ENCODE measurements at places on chromosomes 2 and 18. TPM values are rescaled to one million over a fixed set of nuclear protein-coding genes. Genes with fewer than 3 reads are reported as not detected.

DNA sequence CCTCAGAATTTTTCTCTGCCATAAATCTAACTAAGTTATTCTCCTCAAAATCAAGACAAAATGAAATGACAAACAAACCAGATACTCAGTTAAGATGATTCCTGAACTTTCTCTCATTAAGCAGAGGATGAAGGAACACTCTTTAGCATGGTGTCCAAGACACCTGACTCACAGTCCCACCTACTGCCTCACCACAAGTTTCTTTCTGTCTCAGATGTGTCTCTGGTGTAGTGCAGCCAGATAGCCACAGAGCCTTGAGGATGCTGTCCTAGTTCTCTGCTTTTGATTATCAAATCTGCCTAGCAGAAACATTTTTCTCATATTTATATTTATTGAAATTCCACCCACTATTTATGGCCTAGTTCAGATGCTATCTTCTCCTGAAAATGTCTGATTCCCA lies 103.6 kb upstream of the TMEM200C start:
- no peak for DNase-seq

GRCh38 chr2:204635478-204635877 lies 90.2 kb downstream of the PARD3B start:
- no peak for DNase-seq

- peak; percentile 77 for DNase-seq
Measured at GRCh38 chr2:152573168-152573567, 144.1 kb downstream of the PRPF40A start.

- DNase-seq, result no peak
Measured at GRCh38 chr2:120861576-120862191, 126.0 kb downstream of the GLI2 start.

DNA sequence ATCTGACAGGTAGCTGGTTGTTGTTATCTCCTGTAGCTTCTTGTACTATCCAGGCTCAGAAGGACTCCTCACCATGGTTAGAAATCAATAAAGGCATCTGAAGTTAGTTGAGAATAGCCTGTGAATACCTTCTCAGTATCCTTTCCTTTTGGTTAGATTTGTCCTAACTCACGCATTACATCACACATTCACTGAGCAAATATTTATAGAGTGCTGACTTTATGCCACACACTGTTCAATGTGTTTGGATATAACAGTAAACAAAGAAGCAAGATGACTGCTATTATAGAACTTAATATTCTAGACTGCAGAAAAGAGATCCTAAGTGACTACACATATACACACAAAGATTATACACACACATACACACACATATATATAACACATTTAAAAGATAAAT lies 889.9 kb upstream of the CHAC2 start:
- DNase-seq, result no peak

Gene ITGB1BP1
- total RNA-seq, result 22.4 TPM

Gene DSG3
- total RNA-seq, result 124 TPM

DNA sequence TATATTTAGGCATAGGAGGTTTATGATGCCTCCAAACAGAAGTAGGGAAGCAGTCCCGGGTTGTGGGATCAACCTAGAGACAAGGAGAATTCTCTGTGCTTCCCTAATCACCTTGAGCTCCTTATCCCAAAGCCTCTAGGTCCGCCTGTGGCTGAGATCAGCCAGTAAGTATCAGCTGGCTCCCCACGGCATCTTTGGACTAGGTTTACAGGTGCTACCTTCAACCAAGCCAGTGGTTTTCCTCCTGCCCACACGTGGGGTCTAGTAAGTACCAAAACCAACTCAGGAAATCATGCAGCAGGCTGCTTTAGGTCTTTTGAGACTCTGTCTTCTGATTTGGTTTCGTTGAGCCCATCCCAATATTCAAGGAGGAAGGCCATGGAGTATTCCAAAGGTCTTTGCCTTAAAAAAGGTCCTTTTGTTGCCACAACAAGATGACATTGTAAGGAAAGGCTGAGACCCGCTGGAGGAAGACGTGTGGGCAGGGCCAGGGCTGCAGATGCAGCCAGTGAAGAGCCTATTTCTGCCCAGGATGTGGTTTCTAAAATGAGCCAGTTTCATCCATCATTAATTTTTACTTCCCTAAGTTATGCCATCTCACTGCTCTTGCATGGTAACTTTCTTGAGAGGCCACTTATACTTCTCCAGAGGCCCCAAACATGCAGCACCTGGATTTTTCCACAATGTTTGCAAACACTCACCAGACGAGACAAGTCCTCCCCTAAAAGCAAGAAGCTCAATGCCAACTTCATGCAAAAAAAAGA lies 248.7 kb downstream of the RNF152 start:
- DNase-seq, result no peak

DNA sequence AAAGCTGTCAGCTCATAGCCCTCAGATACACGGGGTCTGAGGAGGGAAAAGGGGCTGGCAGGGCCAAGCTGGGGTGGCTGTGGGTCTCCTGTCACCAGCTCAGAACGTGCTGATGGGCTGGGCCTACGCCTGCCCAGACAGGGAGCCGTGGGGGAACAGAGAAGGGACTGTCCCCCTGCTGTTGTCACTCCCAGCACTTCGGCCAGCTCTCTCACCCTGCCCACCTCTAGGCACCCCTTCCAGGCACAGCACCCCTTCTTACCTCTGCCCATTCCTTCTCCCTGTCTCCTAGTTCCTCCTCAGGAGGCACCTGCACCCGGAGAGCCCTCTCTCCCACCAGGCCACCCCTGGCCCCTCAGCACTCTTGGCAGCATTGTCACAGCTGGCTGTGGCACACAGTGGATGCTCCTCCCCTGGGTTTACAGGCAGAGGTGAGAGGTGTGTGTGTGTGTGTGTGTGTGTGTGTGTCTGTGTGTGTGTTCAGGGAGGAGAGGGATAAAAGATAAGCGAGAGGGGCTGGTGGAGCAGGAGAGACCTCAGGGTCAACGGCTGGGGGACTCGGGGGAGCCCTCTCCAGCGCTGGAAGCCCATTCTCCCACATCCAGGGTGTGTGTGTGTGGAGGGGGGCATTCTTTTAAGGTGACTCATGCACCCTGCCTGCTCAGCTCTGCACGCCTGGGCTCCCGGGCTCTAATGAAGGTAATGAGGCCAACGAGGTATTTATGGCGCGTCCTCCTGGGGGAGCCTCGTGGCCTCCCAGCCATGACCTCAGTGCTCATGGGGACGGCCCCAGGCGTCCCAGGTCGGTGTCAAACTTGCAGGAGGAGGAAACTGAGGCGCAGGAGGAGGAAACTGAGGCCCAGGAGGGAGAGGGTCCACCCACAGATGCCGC lies 66.1 kb upstream of the SMAD7 start:
- peak; percentile 14 for DNase-seq

Data from lower leg skin (tissue), 4 donors.